Fibroblast of skin of right quadriceps (primary cell): ENCODE measurements at places on chromosomes 4 and X.

DNA sequence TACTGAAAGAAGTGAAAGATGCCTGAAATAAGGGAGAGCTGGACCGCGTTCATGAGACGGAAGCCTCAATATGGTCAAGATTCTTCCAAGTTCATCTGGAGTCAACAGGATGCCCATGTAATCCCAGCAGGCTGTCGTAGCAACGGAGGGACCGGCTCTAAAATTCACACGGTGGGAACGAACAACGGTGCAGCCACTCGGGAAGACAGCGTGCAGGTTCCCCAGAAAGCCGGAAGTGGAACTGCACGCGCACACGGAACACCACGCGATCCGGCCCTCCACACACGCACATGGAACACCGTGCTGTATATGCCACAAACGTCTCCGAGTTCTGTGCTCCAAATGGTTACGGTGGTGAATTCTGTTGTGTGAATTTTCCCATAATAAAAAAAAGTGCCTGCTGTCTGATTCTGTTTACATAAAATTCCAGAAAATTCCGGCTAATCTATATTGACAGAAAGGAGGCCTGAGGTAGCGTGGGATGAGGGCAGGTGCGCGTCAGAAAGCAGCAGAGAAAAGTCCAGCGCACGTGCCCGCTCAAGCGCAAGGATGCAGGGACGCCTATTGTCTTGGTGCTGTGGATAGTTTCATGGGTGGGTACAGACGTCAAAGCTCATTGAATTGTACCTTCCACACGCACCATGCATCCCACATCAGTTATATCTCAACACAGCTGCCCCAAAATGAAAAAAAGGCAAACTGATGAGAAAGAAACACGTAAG lies 31.2 kb downstream of the PPP2R3B start:
- no peak for DNase-seq

DNA sequence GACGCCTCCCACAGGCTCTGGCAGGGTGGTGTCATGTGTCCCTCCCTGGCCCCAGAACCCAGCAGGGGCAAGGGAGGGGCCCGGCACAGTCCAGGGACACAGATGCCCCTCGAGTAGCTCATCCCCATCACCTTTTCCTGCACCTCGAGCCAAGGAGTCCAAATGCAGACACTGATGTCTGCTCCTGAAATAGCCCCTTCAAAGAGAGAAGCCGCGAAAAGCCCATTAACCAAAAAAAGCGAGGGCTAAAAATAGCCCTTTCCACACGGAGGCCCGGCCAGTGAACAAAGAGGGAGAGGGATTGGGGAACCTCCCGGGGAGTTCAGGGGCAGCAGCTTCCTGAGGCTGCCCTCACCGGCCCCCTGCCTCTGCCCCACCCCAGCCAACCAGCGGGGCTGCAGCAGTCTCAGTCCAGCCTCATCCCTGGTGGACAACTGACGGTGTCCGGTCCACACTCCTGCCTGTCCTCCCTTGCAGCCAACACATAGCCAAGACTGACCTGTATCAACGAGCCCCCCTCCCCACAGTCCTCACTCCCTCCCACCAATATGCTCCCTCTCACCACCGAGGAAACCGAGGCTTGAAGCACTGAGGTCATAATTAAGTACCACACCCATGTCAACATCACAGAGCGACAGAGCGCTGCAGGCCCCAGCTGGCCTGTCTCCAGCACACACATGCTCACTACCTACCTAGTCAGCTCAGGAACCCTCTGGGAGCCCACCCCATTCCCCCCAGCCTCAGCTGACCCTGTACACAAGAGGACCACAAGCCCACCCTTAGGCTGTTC lies 23.9 kb downstream of the WDR1 start:
- no peak for DNase-seq

DNA sequence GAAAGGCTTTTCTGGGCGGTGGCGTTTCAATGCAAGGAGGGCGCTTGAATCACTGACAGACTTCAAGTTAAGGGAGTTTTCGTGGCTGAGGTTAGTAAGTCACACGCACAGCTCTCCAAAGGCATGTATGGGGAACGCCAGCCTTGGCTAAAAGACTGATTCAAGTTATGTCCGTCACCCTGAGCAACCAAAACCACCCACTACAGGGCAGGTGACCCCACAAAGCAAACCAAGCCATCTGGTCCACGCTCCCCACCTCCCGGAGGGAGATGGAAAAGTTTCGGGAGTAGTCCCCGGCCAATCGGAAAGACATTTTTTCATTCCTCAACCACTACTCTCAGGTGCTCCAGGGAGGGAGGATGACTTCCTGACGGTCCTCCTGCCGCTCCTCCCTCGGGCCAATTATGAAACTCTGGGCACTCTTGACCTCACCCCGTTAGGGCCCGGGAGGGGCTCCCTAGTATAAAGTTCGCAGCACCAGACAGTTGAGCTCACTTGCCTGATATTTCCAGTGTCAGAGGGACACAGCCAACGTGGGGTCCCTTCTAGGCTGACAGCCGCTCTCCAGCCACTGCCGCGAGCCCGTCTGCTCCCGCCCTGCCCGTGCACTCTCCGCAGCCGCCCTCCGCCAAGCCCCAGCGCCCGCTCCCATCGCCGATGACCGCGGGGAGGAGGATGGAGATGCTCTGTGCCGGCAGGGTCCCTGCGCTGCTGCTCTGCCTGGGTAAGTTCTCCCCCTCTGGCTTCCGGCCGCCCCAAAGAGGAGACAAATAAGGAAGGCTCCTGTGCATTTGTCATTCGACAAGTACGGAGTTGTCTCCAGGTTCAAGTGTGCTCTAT lies at the start of gene EREG:
TSS of gene EREG (plus strand) at position 494 of the 840 bp plus-strand sequence. CDS start at position 658, 164 bp downstream.
- peak; percentile 34 for DNase-seq

GRCh38 chr4:150126201-150126863 lies 48.1 kb downstream of the DCLK2 start:
- DNase-seq: peak; percentile 70

GRCh38 chr4:60683973-60684372 lies 516.2 kb upstream of the ADGRL3 start:
- DNase-seq: peak; percentile 86

- DNase-seq: peak; percentile 52
Measured at GRCh38 chr4:121827853-121828252, 4.2 kb upstream of the CCNA2 start.

DNA sequence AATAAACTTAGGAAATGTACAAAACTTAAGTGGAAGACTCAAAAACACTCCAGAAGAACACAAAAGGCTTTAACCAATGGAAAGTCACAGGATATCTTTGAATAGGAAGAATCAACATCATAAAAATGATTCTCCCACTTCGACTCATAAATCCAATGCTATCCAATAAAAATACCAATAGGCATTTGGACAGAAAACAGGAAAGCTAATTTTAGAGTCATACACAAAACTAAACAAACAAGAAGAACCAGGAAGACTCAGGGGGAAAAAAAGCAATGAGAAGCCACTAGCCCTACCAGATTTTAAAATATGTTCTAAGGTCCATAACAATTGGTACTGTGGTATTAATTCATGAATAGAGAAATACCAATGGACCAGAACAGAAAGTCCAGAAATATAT lies 28.2 kb downstream of the SLC9A7 start:
- DNase-seq: no peak

DNA sequence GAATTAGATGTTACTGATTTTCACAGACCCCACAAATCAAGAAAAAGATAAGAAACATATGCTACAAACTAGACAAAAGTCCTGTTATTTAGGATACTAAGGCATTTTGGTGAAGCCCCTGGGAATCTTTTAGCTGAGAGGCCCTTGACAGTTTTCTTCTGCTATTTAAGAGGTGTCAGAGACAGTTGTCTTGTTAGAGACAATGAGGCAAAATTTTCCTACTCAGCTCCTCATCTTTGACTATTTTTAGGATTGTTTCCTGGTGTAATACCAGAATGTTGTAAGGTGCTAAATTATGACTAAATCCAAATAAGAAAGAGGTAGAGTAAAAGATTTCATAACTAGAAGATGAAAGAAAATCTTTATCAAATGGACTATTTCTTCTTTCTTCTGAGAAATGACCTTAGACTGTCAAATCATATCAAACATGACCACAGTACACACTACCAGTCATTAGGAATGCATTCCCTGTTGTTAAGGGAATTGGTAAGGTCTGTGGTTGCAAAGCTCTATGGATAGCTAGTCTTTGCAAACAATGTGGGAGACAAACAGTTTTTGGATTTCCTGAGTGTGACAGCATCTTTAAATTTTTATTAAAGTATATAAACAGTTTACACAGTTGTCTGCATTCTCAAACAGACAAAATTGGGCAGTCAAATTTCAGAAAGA lies 926.1 kb downstream of the ADGRL3 start:
- no peak for DNase-seq
